ENCODE measurements at places on chromosomes 16 and 17. TPM values are rescaled to one million over a fixed set of nuclear protein-coding genes. Genes with fewer than 3 reads are reported as not detected.

Gene NAGS
- under 0.01 TPM for total RNA-seq

Gene MT1G
- not detected for total RNA-seq

Gene SLC16A11
- total RNA-seq: not detected

Gene PDPR
- 16.2 TPM for total RNA-seq

Gene NOD2
- 0.52 TPM for total RNA-seq

Gene ATP1B2
- 1.6 TPM for total RNA-seq

Gene TBC1D3G
- total RNA-seq: not detected

Gene GDE1
- 33.4 TPM for total RNA-seq

Gene C17orf100
- total RNA-seq: not detected

Gene WDR90
- total RNA-seq: 6.3 TPM

Gene HNF1B
- not detected for total RNA-seq

Gene CA5A
- not detected for total RNA-seq

Gene CTRB2
- total RNA-seq: not detected

Gene SLC13A2
- not detected for total RNA-seq

Gene CRK
- total RNA-seq: 42.8 TPM

Gene TRPV3
- total RNA-seq: 0.52 TPM

Gene FBXW10
- not detected for total RNA-seq

Gene FA2H
- total RNA-seq: not detected

Gene ANKRD40
- total RNA-seq: 28.7 TPM

Gene CDH8
- 1.0 TPM for total RNA-seq

Gene HBA2
- total RNA-seq: 5,761 TPM

Gene RAI1
- 3.1 TPM for total RNA-seq

Gene SYT17
- 2.6 TPM for total RNA-seq

Gene TMEM114
- total RNA-seq: not detected

Gene CACNA1H
- 26.1 TPM for total RNA-seq

Gene VMO1
- total RNA-seq: 4.7 TPM

Gene LITAFD
- total RNA-seq: not detected

Gene ABCC3
- 1.0 TPM for total RNA-seq

Gene SLFN14
- 1.0 TPM for total RNA-seq

Gene MYH1
- 12.0 TPM for total RNA-seq

Gene CLDN9
- total RNA-seq: not detected

Gene KIF2B
- not detected for total RNA-seq

Gene KRT13
- not detected for total RNA-seq

Gene SCGB1C2
- not detected for total RNA-seq

Gene SDK2
- total RNA-seq: 11.0 TPM

Gene TLE7
- total RNA-seq: not detected

Gene ACSM5
- total RNA-seq: 0.52 TPM

Gene SAMD14
- 1.0 TPM for total RNA-seq

Gene CDH3
- not detected for total RNA-seq

Gene HSF5
- total RNA-seq: under 0.01 TPM

Gene CTRB1
- not detected for total RNA-seq

Gene FBXO31
- 26.6 TPM for total RNA-seq
